ENCODE measurements at places on chromosomes 13 and 19. TPM values are rescaled to one million over a fixed set of nuclear protein-coding genes. Genes with fewer than 3 reads are reported as not detected.
A peak's percentile ranks its signal among the peaks of the same experiment; 100 is the strongest.

The TEX101 gene
- 26.0 TPM for total RNA-seq

GRCh38 chr19:35642312-35642711 is 767 bp downstream of the ETV2 start:
- no peak overlapping the region for H3K27ac ChIP-seq
- H3K4me1 ChIP-seq: no peaks in the 10 kb centered on the region
- peaks cover 4% of the 10 kb centered on the region for H3K36me3 ChIP-seq

The PDE4C gene
- 0.27 TPM for total RNA-seq

DNA sequence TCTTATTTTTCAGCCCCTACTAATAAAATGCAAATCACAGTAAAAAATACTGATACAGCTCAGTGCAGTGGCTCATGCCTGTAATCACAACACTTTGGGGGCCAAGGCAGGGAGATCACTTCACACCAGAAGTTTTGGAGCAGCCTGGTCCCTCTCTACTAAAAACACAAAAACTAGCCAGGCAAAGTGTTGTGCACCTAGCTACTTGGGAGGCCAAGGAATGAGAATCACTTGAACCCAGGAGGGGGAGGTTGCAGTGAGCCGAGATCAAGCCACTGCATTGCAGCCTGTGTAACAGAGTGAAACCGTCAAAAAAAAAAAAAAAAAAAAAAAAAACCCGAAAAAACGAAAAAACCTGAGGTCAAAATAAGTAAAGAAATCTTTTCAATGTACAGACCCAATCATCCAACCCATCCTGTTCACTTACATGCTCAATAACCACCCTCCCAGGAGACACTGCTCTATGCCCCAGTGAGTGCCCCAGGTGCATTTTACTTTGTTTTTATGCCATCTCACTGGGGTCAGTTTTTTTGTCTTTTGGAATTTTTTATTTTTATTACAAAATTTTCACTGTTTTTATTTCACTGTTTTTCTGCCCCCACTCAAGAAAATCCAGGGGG is 107.0 kb downstream of the ZNF486 start:
- no peak for DNase-seq
- no peaks in the 10 kb centered on the region for H3K36me3 ChIP-seq
- H3K4me3 ChIP-seq: no peak overlapping the region
- no peaks in the 10 kb centered on the region for H3K27me3 ChIP-seq
- H3K4me1 ChIP-seq: no peaks in the 10 kb centered on the region

GRCh38 chr13:98592362-98592732 is 15.4 kb upstream of the STK24 start:
- no peak overlapping the region for H3K4me3 ChIP-seq
- no peaks in the 10 kb centered on the region for H3K4me1 ChIP-seq
- H3K27ac ChIP-seq: no peak overlapping the region
- no peaks in the 10 kb centered on the region for H3K27me3 ChIP-seq
- DNase-seq: no peak
- H3K36me3 ChIP-seq: no peaks in the 10 kb centered on the region

DNA sequence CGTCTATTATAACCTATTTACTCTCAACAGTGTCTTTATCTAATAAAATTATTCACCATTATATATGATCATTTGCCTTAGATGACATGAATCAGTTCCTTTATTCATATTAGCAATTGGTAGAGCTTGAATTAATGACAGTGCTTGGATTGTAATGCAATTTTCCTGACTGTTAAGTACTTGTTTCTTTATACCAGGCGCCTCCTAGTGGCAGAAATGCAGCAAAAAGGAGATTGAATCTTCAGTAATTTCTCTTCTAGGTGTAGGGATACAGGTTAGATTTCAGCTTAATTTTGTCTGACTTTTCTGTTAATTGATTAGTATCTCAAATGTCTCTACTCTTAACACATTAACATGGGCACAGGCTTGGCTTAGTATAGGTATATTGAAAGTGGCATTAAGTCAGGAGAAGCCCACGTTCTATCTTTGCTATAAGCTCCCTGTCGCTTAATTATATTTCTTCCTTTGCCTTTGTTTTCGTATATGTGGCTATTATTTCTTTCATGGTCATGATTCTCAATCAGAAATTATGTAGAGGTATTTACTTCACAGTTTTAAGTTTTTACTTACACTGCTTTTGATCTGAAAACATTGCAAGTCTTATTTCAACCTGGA is 9.1 kb upstream of the LHFPL6 start:
- no peak overlapping the region for H3K4me3 ChIP-seq
- DNase-seq: peak; percentile 81
- no peaks in the 10 kb centered on the region for H3K36me3 ChIP-seq

DNA sequence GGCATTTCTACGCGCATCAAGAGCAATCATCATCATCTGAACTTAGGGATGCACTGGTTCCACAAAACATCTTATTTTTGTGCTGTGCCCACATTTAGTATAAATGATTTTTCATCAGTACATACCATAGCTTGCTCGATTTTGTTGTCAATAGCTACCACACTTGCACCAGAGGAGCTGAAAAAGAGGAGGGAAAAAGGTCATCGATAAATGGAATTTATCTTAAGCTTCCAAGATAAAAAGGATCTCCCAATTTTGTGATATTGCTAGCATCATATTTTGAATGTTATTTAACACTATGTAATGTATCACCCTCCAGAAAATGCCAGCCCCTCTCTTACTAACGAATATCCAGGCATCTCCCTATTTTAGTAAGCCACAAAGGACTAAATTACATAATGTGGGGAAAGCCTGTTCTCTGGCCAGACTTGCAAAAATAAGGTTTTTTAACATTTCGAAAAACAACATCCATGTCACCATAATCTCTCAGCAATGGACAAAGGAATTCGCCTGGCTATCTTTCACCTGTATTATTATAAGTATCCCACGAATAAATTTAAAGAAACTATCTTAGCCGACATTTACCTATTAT is 62.4 kb downstream of the SERP2 start:
- no peak for DNase-seq
- peak overlapping the region; percentile 43 for H3K4me3 ChIP-seq
- H3K4me1 ChIP-seq: peaks cover 3% of the 10 kb centered on the region
- no peaks in the 10 kb centered on the region for H3K27me3 ChIP-seq
- peak overlapping the region; percentile 98 for H3K27ac ChIP-seq

- DNase-seq: no peak
- no peak overlapping the region for H3K4me3 ChIP-seq
- H3K36me3 ChIP-seq: no peaks in the 10 kb centered on the region
These were observed 353.8 kb downstream of the ENOX1 start for GRCh38 chr13:43432958-43433357.

DNA sequence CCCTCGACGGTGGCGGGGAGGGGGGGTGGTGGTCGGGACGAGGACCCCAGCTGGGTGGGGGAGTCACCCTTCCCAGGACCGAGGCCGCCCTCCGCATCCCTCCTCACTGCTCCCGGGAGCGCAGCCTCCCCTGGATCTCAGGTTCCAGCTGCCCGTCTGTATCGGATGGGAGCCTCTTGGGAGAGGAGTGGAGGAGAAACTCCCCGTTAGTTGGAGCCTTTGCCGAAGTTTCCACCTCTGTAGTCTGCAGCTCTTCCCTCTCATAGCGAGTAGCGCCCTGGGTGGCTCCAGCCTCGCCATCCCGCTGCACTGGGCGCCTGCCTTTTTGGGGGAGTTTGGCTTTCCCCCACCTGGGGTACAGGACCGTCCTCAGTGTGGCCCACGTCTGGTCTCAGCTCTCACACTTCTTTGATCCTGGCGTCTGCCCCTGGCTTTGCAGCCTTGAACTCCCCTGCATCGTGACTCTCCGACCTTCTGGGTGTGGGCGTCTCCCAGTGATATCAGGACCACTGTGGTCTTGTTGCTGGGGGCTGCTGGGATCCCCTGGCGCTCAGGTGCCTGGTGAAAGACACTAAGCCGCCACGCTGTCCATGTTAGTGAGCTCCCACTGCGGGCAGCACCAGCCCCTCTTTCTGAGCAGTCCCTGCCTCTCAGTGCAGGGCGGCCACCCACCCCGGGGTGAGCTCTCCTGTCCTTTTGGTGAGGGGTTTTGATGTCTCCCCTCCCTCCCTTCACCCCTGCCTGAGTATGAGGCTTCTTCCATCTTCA is 1.1 kb downstream of the CNOT3 start:
- peak overlapping the region; percentile 97 for H3K27ac ChIP-seq
- DNase-seq: no peak
- no peaks in the 10 kb centered on the region for H3K27me3 ChIP-seq
- peaks cover 7% of the 10 kb centered on the region for H3K4me1 ChIP-seq
- H3K4me3 ChIP-seq: peak overlapping the region; percentile 94

DNA sequence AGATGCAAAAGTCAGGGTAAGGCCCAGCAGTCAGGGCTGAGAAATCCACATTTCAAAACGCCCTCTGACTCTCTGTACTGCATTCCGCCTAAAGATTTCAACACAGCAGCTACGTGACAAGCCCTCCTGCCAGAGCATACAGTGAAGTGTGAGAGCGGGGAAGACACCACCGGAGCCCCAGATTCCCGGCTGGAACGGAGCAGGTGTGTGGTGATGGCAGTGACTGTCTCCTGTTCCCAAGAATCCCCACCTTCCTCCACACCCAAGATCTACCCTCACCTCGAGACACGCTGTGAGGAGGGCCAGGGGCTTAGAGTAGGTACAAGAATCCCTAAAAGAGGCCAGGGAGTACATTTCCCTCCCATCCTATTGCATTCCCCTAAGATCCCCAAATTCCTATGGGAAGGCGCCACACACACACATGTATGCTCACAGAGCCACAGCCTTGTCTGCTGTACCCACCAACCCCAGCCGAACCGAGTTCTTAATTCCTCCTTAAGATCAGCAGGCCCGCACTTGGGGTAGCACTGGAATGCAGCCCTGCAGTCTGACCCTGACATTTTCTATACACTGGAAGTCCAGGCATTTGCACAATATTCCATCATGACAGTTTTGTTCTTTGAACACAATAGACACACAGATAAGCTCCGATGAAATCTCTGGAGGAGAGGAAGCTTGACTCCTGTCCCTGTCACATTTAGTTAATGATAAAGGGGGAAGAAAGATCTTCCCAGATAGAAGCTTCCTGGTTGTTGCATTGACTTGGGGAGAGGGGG is 102.9 kb downstream of the FOXO1 start:
- no peak for DNase-seq
- H3K27me3 ChIP-seq: no peaks in the 10 kb centered on the region
- no peak overlapping the region for H3K4me3 ChIP-seq
- H3K36me3 ChIP-seq: no peaks in the 10 kb centered on the region
- no peak overlapping the region for H3K27ac ChIP-seq

DNA sequence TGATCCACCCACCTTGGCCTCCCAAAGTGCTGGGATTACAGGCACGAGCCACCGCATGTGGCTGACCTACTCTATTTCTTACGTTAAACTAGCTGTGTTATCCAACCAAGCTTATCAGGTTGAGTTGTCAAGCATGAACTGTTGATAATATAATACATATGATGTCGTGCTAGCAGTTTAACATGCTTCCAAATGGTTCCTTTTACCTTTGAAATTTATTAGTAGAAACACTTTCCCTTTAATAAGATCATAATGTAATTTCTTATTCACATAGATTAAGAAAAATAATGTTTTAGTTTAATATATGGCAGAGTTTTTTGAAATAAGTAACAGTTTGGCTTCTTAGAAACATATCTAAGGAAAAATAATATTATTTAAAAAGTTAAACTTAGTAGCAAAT is 34.4 kb upstream of the VWA8 start:
- DNase-seq: no peak
- no peaks in the 10 kb centered on the region for H3K27me3 ChIP-seq
- H3K4me1 ChIP-seq: no peaks in the 10 kb centered on the region

DNA sequence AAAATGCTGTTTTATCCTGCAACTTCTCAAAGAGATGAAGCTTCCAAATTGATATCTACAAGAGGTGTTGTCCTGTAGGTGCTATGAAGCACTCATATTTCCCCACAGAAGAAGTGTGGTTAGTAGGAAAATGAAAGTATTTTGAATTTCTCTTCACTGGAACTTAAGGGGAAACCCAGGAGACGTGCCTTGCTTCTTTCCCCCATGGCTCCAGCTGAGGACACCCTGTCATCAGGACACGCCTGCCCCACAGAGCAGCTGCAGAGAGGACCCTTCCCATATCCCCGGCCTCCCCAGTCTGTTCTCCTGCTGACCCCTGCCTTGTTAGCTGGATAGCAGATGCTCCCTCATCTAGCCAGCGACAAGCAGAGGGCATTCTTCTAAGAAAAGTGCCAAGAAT is 371.3 kb downstream of the COG6 start:
- no peaks in the 10 kb centered on the region for H3K36me3 ChIP-seq
- DNase-seq: no peak

The TMEM145 gene
- 0.85 TPM for total RNA-seq

The FXYD7 gene
- not detected for total RNA-seq
